Fibroblast of the aortic adventitia (primary cell): ENCODE measurements at places on chromosomes 7 and 10. TPM values are rescaled to one million over a fixed set of nuclear protein-coding genes. Genes with fewer than 3 reads are reported as not detected.
A peak's percentile ranks its signal among the peaks of the same experiment; 100 is the strongest.

- DNase-seq, result no peak
Observed at GRCh38 chr7:142943706-142944268, 4.5 kb downstream of the LLCFC1 start.

DNA sequence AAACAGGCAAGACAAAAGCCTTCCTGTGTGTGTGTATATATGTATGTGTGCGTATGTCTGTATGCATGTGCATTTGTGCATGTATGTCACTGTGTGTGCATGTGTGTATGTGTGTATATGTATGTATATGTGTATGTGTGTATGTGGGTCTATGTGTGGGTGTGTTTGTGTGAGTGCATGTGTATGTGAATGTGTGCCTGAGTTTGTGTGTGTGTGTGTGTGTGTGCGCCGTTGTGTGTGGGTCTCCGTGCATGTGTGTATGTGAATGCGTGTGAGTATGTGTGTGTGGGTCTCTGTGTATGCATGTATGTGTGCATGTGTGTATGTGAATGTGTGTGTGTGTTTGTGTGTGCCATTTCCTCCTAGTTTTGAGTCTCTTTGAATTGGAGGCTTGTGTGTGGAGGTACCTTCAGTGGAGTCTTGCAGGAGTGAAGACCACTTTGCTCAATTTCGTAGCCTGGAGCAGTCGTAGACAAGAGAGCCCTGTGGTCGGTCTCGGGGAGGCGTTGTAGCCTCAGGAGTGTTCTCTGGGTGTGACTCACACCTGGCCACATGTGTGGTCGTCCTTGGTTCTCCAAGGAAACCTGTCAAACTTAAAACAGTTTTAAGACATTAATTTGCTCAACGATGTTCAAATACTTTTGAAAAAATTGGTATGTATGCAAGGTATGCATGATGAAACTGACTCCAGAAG, 28.1 kb downstream of the INPP5A start:
- DNase-seq, result no peak

- no peak for DNase-seq
Observed at GRCh38 chr10:74855027-74855426, 28.6 kb downstream of the KAT6B start.

DNA sequence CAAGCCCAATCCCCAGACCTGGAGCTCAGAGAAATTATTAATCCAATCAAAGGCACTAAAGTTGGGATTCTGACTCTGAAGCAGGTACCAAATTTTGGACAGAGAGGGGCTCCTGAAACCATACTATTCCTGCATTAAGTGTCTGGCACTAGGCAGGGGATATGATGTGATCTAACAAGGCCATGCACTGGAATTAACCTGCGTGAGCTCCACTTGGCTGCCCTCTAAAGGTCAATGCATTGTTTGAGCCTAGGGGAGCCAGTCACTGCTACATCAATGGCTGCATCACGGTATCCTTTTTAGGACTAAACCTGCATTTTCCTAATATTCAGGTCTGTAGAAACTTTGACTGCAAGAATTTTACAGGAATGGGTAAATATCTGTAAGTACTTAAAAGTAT, 42.1 kb downstream of the ST8SIA6 start:
- no peak for DNase-seq

- DNase-seq, result peak; percentile 70
Observed at GRCh38 chr10:97499561-97500296, 1.0 kb downstream of the UBTD1 start.

DNA sequence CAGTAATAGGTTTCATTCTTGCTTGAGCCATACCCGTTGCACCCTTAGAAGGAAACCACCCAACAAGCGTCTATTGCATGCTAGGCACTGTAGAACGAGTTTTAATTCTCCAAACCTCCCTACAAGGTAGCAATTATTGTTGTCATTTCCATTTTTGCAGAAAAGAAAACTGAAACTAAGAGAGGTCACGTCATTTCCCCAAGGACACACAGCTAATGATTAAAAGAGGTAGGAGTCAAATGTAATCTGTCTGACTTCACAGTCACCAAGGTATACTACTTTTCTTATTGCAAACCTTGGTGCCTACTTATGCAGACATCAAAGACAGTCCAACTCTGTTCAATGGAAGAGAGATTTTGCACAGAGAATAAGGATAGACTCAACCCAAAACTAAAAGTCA, 49.1 kb upstream of the C1QL3 start:
- DNase-seq, result no peak

DNA sequence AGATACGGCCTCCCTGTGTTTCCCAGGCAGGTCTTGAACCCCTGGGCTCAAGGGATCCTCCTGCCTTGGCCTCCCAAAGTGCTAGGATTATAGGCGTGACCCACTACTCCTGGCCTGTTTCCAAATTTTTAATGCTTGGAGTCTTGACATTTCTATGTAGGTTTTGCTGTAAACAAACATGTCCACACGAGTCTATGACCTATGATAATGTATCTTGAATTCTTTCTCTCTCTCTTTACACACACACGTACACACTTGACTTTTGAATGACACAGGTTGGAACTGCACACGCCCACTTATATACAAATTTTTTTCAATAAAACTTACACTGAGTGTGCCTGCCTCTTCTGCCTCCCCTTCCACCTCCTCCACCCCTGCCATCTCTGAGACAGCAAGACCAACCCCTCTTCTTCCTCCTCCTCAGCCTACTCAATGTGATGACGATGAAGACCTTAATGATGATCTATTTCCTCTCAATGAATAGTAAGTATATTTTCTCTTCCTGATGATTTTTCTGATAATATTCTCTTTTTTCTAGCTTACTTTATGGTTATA, 44.1 kb upstream of the LAMB1 start:
- no peak for DNase-seq

GRCh38 chr10:22651276-22651980, 63.0 kb downstream of the PIP4K2A start:
- no peak for DNase-seq

DNA sequence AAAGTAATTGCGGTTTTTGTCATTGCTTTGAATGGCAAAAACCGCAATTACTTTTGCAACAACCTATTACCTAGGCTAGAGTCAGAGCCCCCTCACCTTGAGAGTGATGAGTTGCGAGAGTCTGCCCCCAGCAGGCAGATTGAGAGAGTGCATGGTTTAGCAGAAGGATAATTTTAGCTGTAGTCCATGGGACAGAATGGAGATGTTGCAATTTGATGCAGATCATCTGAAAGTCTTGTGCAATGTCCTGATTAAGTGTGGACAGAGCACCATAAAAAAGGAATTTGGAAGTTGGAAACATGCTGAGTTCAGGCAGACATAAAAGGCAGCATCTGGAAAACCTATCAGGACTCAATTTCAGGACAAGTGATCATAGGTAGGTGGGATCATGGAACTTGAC, 48.7 kb downstream of the GPR141 start:
- DNase-seq, result no peak

The LCOR gene
- 29.9 and 32.2 TPM in 2 replicates for total RNA-seq

The TSPAN13 gene
- 4.3 TPM in 1 of 2 replicates, not detected in the other for total RNA-seq
